ENCODE measurements at places on chromosomes 5 and 9.

GRCh38 chr9:111662576-111663300 lies 1.3 kb downstream of the GNG10 start:
- no peak for DNase-seq

DNA sequence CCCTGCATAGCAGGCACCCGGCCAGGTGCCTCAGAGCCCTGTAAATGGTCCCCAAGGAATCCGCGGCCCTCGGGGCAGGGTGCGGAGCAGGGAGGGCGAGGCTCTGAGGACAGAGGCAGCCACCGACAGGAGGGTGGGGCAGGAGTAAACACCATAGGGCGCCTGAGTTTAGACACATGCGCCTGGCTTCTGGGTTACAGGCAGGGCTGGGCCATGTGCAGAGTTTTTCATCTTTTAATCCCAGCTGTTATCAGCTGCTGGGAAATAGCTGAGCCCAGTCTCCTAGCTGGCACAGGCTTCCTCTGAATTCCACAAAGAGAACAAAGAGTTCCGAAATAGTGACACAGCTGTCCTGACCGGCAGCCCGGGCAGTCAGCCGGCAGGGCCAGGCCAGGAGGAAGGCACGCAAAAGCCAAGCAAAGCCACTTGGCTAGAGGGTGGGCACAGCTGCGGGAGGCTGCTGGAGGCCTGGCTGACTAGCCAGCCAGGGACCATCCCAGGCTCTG lies 98.9 kb upstream of the PHYKPL start:
- no peak for DNase-seq

DNA sequence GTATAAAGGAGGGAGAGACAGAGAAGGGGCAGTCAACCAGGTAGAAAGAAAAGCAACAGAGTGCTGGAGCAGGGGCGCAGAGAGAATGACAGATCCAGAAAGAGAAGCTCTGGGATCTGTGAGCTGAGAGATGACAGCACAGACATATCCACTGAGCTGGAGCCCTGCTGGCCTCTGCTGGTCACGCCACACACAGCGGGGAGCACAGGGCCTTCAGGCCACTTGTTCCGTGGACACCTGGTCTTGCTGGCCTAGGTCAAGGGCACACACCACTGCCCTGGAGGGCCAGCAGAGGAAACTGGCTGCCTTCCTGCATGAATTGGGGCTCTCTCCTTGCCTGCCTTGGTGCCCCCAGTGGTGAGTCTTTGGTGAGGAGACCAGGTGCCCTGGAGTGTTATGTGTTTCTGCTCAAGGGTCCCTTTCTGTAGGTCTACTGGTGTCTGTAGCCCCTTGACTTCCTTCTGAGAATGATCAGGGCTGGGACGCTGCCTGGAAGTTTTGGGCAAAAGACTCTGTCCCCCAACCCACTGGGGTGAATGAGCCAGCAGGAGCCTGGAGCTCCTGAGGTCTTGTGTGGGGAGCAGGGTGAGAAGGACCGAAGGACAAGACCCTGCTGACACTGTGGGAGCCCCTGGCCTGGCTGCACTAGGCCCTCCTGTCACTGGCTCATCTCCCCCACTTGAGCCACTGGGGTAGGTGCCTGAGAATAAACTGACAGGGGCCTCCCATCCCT lies 59.2 kb upstream of the ADAMTS2 start:
- no peak for DNase-seq

GRCh38 chr5:96709152-96709821 lies 47.1 kb downstream of the CAST start:
- no peak for DNase-seq

DNA sequence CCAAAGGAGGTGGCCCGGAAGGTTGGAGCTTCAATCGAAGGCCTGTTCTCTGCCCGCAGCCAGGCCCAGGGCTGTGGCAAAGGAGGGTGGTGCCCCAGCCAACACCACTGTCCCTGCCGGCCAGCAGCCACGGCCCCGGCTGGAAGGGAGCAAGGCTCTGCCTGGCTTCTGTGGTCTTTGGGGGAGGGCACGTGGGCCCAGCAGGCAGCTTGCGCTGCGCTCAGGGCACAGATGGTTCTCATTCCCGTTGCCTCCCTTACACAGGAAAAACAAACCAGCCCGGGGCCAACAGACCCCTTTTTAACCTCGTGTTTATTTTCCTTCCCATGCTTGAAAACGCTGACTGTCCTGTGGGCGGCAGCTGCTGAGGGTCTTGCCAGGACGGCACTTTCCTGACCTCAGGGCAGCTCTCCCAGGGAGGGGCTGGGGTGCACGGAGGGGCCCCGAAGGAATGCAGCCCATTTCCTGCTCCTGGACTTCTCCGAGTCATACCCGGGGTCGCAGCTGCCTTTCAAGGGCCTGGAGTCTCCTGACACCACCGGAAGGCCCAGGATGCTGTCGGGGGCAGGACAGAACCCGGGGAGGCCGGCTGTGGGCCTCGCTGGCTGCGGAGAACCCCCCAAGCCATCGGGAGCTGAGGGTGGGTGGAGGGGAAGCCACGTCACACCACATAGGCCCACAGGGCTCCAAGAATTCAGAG lies 1.1 kb upstream of the GPSM1 start:
- DNase-seq, result no peak

DNA sequence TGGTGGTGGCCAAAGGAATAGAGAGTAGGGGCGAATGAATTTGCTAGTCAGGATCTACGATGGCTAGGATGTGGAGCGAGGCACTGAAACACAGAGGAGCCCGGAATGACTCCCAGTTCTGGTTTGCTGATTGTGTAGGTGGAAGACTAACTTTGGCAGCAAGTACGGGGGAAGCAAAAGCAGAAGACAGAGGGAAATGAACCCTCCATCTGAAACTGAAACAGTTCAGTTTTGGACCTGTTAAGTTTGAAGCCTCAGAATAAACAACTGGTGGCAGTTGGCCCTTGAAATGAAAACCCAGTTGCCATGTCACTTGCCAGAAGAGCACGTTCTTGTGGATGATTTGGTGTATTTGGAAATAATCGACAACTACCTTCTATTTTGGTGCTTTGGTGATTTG lies 15.4 kb upstream of the SMIM15 start:
- no peak for DNase-seq

- DNase-seq, result no peak
Measured at GRCh38 chr5:147101659-147102369, 133.0 kb upstream of the STK32A start.

GRCh38 chr5:556909-557441 lies 32.7 kb upstream of the SLC9A3 start:
- no peak for DNase-seq

DNA sequence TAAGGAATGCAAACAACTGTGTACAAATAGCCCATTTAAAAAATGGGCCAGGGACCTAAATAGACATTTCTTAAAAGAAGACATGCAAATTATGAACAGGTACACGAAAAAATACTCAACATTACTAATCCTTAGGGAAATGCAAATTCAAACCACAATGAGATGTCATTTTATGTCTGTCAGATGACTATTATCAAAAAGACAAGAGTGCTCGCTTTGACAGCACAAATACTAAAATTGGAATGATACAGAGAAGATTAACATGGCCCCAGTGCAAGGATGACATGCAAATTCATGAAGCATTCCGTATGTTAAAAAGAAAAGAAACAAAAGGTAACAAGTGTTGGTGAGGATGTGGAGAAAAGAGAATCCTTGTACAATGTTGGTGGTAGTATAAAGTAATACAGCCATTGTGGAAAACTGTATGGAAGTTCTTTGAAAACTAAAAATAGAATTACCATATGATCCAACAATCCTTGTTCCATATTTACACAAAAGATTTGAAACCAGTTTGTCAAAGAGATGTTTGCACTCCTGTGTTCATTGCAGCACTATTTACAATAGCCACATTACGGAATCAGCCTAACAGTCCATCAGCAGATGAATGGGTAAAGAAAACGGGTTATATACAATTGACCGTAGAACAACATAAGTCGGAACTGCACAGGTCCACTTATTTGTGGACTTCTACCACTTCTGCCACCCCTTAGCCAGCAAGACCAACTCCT lies 47.2 kb upstream of the PCAT7 start:
- no peak for DNase-seq

DNA sequence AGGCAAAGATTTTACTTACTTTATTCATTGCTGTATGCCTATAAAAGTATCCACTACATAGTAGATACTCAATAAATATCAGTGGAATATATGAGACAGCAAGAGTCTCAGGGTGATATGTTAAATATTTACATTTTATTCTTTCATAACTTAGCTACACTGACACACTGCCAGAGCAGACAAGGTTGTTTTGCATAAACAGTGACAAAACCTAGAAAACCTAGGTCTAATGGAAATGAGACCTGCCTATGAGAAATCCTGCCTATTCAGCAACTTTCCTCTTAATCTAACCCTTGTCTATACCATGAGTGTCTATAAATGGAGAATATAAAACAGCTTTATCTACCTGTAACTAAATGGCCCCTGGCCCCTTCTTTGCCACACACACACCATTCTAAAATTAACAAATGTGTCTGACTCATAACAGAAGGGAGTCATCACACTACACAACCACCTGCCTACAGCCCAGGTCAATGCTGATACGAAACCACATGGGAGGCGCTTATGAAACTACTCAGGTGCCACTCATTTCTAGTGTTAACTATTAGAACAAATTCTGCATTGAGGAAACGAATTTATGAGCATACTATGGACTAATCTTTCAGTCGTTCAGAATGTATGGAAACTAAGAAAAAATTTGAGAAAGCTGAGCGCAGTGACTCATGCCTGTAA lies 60.3 kb downstream of the UBAP2 start:
- no peak for DNase-seq

DNA sequence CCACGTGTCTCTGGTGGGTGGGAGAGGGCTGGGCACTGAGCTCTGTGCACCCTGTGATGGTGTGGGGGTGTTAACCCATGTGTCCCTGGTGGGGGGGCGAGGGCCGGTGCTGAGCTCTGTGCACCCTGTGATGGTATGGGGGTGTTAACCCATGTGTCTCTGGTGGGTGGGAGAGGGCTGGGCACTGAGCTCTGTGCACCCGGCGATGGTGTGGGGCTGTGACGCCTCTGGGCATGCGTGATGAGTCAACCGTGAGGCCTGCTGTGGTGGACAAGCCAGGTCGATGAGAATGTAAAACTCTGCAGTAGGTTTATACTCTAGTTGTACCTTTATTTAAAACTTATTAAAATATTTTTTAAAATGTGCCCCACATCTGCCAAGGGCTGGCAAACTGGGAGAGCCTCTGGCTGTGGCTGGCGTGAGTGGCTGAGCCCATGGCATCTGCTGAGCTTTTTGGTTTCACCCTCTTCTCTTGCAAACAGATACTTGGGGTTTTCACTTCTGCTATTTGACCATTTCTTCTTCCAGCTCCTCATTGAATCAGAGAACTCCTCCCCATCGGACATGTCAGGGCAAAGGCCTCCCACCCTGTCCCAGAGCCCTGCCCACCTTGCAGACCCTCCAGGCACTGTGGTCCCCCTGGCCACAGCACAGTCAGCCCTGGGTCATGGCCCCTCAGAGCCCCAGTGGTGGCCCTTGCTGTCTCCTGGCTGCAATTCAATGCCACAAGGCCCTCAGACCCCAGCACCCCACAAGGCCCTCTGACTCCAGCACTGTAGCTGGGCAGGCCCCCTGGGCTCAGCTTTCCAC lies 18.5 kb upstream of the EXOC3 start:
- no peak for DNase-seq

DNA sequence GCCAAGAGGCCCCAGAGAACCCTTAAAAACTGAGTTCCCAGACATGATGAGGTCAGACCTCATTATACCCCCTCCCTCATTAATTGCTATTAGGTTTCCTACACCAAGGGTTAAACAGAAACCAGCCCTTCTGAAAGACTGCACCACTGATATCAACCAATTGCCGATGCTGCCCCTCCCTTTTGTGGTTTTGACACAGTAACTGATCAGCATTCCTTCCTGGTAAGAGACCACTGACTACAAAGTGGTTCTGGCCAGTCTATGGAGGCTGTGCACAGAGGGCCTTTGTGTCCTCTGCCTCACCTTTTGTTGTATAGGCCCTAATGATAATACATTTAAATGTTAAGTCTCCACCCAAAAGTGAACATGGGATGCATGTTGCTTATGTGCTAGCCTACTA lies 201.5 kb downstream of the FRMD3 start:
- no peak for DNase-seq

DNA sequence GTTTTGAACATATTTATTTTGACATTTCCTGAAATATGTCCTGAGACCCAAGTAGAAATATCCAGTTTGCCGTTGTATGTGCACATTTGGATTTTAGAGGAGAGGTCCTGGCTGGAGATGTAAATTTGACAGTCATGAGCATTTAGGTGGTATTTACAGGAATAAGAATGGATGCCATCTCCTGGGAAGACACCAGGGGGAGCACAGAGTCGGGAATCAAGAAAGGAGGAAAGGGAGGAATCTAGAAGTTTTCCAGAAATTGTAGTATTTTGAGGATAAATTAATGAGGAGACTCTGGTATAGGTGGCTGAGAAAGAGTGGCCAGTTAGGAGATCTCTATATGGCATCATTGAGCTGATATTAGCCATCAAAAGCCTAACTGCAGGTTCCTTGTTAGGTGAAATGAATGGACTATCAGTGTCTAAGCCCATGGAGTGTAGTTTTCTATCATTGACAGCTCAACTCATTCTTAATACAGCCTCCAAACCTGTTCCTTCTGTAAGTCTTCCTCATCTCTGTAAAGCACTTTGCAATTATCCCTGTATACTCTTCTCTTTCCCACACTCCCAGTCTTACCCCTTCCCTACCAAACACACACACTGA lies 7.2 kb downstream of the GAPT start:
- DNase-seq, result no peak

DNA sequence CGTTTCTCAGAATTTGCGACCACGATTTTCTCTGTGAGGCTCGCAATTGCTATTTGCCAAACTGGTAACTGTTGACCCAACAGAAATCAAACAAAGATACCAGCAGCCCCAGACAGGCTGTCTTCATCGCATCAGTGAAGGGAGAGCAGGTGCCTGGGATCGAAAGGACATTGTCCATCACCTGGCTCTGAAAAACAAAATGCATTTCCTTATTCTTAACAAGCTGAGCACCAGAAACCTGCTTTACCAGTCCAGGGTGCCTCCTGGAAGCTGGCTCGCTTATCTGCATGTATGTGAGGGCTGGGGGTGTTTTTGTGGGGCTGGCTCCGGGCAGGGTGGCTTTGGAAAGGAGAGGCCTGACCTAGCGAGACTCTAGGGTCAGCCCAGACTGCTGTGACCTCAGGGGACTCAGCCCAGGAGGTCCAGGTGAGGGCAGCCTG lies 24.7 kb downstream of the WWC1 start:
- no peak for DNase-seq

GRCh38 chr5:125154301-125155110 lies 408.1 kb upstream of the ZNF608 start:
- no peak for DNase-seq

GRCh38 chr9:89680547-89681467 lies 76.0 kb downstream of the GADD45G start:
- no peak for DNase-seq

- no peak for DNase-seq
Measured at GRCh38 chr9:73030370-73031030, 77.6 kb upstream of the ALDH1A1 start.

GRCh38 chr5:109589239-109589638 lies 100.5 kb upstream of the MAN2A1 start:
- DNase-seq, result no peak

All from T follicular helper cell (primary cell).